Stimulated activated CD8-positive, alpha-beta memory T cell treated with anti-CD3 and anti-CD28 coated beads, Interleukin-7, amount 100 ng/mL, for 1 hour (primary cell): ENCODE measurements at places on chromosomes 12 and 14.

DNA sequence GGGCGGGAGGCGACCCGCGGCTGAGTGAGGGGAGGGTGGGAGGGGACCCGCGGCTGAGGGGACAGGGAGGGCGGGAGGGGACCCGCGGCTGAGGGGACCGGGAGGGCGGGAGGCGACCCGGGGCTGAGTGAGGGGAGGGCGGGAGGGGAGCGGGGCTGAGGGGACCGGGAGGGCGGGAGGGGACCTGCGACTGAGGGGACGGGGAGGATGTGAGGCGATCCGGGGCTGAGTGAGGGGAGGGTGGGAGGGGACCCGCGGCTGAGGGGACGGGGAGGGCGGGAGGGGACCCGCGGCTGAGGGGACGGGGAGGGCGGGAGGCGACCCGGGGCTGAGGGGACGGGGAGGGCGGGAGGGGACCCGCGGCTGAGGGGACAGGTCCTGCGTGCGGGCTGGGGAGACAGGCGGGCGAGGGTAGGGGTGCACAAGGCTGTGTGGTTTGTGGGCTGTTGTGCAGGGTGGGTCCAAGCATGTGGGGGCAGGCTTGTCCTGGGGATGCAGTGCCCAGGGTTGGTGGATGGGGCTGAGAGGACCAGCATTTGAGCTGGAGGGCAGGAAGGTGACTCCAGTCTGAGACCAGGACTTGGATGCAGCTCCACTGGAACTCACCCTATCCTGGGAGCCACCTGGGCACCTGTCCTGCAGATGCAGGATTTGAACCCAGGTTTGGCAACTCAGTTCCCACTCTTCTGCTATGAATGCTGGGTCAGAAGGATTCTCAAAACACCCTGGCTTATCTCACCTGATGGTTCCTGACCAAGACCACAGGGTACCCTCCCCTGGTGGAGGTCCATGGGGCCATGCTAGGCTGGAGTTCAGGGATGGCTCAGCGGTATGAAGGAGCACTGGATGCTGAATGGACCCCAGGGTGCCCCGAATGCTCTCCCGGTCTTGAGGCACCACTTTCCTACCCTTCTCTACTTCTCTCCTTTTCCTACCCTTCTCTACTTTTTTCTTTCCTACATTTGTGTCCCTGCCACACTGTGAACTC, 9.4 kb downstream of the PLD4 start:
- DNase-seq: no peak

- no peak for DNase-seq
Observed at GRCh38 chr12:11836282-11837151, 187.0 kb downstream of the ETV6 start.

GRCh38 chr12:102406033-102406584, 74.3 kb downstream of the IGF1 start:
- no peak for DNase-seq

DNA sequence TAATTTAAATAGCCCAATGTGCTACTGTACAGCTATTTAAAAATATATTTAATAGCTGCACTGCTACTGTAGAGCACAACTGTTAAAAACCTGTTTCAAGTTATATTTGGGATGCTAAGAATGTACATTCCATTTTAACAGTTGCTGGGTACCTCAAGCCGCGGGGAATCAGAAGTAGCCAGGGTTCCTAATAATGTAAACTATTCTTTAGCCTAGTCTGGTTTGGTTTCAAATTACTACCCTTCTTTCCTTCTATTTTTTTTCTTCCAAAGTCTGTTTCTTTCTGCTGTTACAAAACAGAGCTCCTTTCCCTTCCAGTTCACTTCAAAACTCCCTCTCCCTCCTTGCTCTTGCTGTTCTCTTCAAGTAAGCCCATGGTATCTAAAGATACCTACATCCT, 21.3 kb downstream of the SCAF11 start:
- no peak for DNase-seq

DNA sequence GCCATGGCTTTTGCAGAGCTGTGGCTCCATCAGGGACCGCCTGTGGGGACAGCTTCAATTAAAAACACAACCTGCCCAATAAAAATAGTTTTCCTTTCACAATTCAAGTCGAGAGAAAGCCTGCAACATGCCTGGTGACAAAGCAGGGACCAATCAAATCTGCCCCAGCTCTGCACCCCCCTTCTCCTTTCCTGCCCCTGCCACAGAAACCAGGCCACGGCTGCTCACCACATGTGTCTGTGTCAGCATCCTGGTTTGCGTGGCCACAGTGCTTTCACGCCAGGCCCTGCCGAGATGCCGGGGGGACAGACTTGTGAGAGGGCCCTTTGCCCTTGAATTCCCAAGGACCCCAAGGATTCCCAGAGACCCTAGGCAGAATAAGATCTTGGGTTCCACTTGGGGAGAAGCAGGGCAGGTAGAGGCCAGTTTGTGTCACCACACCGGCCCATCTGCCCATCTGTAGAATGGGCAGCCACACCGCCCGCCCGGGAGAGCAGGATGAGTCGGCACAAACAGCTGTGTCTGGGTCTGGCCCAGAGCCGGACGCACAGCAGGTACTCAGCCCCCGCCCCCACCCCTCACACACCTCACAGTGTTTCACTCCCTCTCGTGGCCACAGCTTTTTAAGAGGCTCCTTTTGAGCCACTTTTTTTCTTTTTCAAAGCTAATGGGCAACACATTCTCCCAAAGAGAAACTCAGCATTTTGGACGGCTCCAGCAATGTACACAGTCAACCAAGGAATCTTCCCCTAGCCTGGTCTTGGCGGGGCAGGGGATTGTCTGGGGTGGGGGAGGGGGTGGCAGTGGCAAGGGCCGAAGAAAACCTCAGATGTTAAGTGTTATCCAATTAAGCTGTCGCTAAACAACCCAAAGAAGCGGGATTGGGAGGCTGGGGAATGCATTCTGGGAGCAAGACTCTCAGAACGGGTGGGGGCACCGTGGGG, 41.5 kb downstream of the BCL11B start:
- DNase-seq: peak; percentile 57
